ENCODE measurements at places on chromosomes 3 and 15. TPM values are rescaled to one million over a fixed set of nuclear protein-coding genes. Genes with fewer than 3 reads are reported as not detected.

SMCO1 gene
- total RNA-seq = not detected

- no peak for DNase-seq
- no peak overlapping the region for H3K4me3 ChIP-seq
- H3K36me3 ChIP-seq = no peaks in the 10 kb centered on the region
- H3K4me1 ChIP-seq = no peaks in the 10 kb centered on the region
- H3K27me3 ChIP-seq = no peaks in the 10 kb centered on the region
- no peak overlapping the region for H3K27ac ChIP-seq
Observed at GRCh38 chr15:67281714-67282113, 27.1 kb downstream of the IQCH start.

KLHL40 gene
- total RNA-seq = not detected

- DNase-seq = no peak
- peak overlapping the region; percentile 68 for H3K27ac ChIP-seq
- H3K27me3 ChIP-seq = no peaks in the 10 kb centered on the region
- H3K36me3 ChIP-seq = no peaks in the 10 kb centered on the region
- no peak overlapping the region for H3K4me3 ChIP-seq
Observed at GRCh38 chr3:21839592-21839991, 88.6 kb upstream of the ZNF385D start.

DNA sequence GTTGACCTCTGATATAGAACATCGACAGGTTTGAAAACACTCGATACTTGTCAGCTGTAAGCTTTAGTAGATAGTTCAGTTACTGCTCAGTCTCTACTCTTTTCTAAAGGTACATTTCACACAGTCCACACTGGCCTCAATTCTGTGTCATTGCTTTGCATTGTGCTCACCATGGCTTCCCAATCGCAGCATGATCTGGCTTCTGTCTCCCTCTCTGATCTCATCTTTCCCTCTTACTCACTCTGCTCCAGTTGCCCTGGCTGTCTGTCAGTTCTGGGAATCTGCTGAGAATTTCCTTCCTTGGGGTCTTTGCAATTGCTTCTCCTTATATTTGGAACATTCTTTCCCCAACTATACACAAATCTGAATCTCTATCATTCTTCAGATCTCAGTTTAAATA lies 80.6 kb downstream of the GTF2E1 start:
- H3K36me3 ChIP-seq = no peaks in the 10 kb centered on the region
- H3K4me3 ChIP-seq = no peak overlapping the region
- DNase-seq = no peak
- H3K27ac ChIP-seq = no peak overlapping the region
- no peaks in the 10 kb centered on the region for H3K4me1 ChIP-seq
- H3K27me3 ChIP-seq = no peaks in the 10 kb centered on the region

- no peaks in the 10 kb centered on the region for H3K36me3 ChIP-seq
- DNase-seq = peak; percentile 77
- peaks cover 56% of the 10 kb centered on the region for H3K4me1 ChIP-seq
- H3K27me3 ChIP-seq = no peaks in the 10 kb centered on the region
- H3K4me3 ChIP-seq = peak overlapping the region; percentile 12
Observed at GRCh38 chr3:12658593-12659058, 5.3 kb downstream of the RAF1 start.

DNA sequence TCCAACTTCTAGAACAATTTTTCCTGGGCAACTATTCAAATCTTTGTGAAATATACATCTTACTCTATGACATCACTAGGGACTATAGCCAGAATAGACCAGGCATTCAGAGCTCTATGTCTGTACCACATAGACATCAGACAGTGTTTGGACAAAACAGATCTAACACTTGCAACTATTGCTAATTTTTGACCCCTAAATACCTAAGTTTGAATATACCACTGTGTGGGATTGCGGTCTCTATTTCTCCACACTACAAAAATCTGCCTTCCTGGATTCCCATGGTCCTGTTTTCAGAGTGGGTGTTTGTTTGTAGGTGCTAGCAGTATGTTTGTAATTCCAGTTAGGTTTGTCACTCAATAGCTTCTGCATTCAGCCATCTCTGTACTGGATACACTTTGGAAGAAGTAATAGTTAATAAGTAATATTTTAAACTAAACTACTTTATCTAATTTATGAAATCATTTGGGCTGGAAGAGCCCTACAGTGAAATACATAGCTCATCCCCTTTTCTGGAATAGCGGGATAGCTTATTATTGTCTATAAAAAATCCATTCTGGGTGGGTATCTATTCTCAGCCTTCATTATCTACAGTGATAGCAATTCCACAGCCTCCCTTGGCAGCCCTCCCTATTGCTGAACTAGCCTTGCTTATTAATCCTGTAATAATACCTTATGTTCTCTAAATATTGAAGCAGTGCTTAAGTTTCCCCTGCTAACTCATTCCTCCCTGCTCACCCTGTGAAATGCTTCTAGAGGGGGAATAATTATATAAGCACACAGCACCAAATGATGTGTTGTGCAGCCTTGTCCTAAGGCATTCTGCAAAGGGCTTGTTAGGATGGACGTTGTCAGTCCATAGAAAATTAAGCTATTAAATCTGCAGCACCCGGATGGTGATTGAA lies 49.4 kb downstream of the RBMS3 start:
- no peaks in the 10 kb centered on the region for H3K27me3 ChIP-seq
- peak overlapping the region; percentile 84 for H3K27ac ChIP-seq
- no peaks in the 10 kb centered on the region for H3K36me3 ChIP-seq
- DNase-seq = no peak

LSG1 gene
- 40.9 TPM for total RNA-seq

- H3K27me3 ChIP-seq = no peaks in the 10 kb centered on the region
- no peak for DNase-seq
- no peaks in the 10 kb centered on the region for H3K36me3 ChIP-seq
- no peak overlapping the region for H3K27ac ChIP-seq
Observed at GRCh38 chr3:48004694-48005093, 11.5 kb downstream of the MAP4 start.

DNA sequence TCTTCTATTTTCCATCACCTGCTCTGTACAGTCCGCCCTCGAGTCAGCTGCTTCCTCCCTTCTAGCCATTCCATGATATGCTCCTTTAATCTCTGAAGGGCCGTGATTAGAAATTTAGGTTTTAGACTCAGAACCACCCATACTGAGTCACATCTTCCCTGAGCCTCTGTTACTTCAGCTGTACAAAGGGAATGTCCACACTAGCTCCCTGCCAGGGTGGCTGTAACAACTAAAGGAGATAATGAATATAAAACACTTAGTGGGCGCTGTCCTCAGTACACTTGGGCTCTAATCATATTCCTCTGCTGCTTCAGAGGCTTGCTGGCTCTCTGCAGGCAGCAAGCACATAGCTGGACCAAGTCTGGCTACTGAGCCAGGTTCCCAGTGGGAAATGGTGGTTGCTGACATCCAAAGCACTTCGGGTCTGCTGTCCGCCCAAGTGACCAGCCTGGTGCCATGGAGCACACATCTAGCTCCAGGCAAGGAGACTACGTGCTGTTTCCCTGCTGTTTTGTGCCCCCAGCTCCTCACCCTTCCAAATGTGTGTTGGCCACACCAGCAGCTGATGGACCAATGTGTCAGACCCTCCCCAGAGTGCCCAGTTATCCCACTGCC lies 901 bp upstream of the CHST14 start:
- H3K4me3 ChIP-seq = peak overlapping the region; percentile 81
- peaks cover 21% of the 10 kb centered on the region for H3K4me1 ChIP-seq
- peaks cover 8% of the 10 kb centered on the region for H3K36me3 ChIP-seq
- H3K27me3 ChIP-seq = no peaks in the 10 kb centered on the region
- peak overlapping the region; percentile 26 for H3K27ac ChIP-seq
- peak; percentile 90 for DNase-seq

- H3K4me1 ChIP-seq = peaks cover 14% of the 10 kb centered on the region
- no peak overlapping the region for H3K4me3 ChIP-seq
- no peak overlapping the region for H3K27ac ChIP-seq
- no peak for DNase-seq
- H3K36me3 ChIP-seq = no peaks in the 10 kb centered on the region
Observed at GRCh38 chr15:33116198-33116597, 78.3 kb downstream of the FMN1 start.

GRCh38 chr15:69408841-69409240 lies 5.3 kb upstream of the KIF23 start:
- H3K27ac ChIP-seq = no peak overlapping the region
- H3K27me3 ChIP-seq = no peaks in the 10 kb centered on the region
- H3K4me3 ChIP-seq = no peak overlapping the region
- no peaks in the 10 kb centered on the region for H3K36me3 ChIP-seq
- no peak for DNase-seq
- H3K4me1 ChIP-seq = peaks cover 21% of the 10 kb centered on the region

- peaks cover under 1% of the 10 kb centered on the region for H3K36me3 ChIP-seq
- H3K4me3 ChIP-seq = no peak overlapping the region
- H3K27me3 ChIP-seq = no peaks in the 10 kb centered on the region
- no peak overlapping the region for H3K27ac ChIP-seq
- DNase-seq = no peak
- peaks cover 36% of the 10 kb centered on the region for H3K4me1 ChIP-seq
Observed at GRCh38 chr15:41934843-41935242, 37.5 kb downstream of the EHD4 start.

DNA sequence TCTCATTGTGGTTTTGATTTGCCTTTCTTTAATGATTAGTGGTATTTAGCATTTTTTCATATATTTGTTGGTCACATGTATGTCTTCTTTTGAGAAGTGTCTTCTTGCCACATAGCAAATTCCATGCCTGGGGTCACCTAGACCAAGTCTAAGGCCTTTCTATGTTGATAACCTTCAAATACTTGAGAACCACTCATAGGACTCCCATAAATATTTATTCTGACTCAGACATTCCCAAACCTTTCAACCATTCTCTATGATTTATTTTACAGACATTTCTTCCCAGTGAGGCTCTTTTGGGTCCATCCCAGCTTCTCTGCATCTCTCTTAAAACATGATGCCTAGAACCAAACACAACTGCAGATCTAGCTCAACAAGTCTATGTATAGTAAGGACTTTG lies 69.2 kb downstream of the ATP8B4 start:
- DNase-seq = no peak
- peaks cover 41% of the 10 kb centered on the region for H3K4me1 ChIP-seq
- peak overlapping the region; percentile 49 for H3K27ac ChIP-seq
- no peaks in the 10 kb centered on the region for H3K36me3 ChIP-seq
- no peak overlapping the region for H3K4me3 ChIP-seq
- H3K27me3 ChIP-seq = no peaks in the 10 kb centered on the region

ANKRD63 gene
- total RNA-seq = not detected

APBA2 gene
- 8.8 TPM for total RNA-seq

PRSS50 gene
- total RNA-seq = not detected

GRCh38 chr3:182710557-182711157 lies 82.6 kb upstream of the ATP11B start:
- no peaks in the 10 kb centered on the region for H3K36me3 ChIP-seq
- H3K4me1 ChIP-seq = no peaks in the 10 kb centered on the region
- no peak overlapping the region for H3K27ac ChIP-seq
- H3K27me3 ChIP-seq = no peaks in the 10 kb centered on the region
- no peak for DNase-seq

GRCh38 chr3:129310111-129311011 lies 31.7 kb downstream of the HMCES start:
- no peak overlapping the region for H3K4me3 ChIP-seq
- H3K27ac ChIP-seq = no peak overlapping the region
- H3K4me1 ChIP-seq = peaks cover 17% of the 10 kb centered on the region
- no peaks in the 10 kb centered on the region for H3K27me3 ChIP-seq

GRCh38 chr15:62989366-62990055 lies 53.0 kb upstream of the TPM1 start:
- peaks cover 23% of the 10 kb centered on the region for H3K4me1 ChIP-seq
- no peaks in the 10 kb centered on the region for H3K36me3 ChIP-seq
- peak overlapping the region; percentile 34 for H3K4me3 ChIP-seq

GRCh38 chr3:170324962-170325361 lies 32.6 kb upstream of the SKIL start:
- DNase-seq = no peak
- no peaks in the 10 kb centered on the region for H3K36me3 ChIP-seq
- H3K4me1 ChIP-seq = peaks cover 7% of the 10 kb centered on the region

DNA sequence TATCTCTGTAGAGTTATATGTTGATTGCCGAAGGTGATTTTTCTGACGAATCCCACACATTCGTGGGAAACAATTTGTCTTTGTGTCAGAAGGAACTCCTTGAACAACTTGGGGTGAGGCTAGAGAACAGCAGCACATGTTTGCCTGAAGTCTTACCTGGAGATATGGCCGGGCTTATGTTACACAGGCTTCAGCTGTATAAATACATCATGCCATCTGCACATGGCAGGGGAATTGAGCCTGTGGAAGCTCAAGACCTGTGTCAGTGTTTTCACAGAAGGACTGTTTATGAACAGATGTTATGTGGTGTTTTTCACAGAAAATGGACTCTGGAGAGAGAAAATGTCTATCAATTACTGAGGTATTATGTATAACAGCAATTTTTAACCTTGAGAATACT lies 203.6 kb upstream of the MDFIC2 start:
- H3K27me3 ChIP-seq = peaks cover 25% of the 10 kb centered on the region
- H3K36me3 ChIP-seq = no peaks in the 10 kb centered on the region
- H3K27ac ChIP-seq = no peak overlapping the region
- H3K4me3 ChIP-seq = no peak overlapping the region
- DNase-seq = no peak

GRCh38 chr15:100002787-100003536 lies 269.7 kb upstream of the LYSMD4 start:
- H3K4me3 ChIP-seq = no peak overlapping the region
- no peaks in the 10 kb centered on the region for H3K36me3 ChIP-seq
- no peaks in the 10 kb centered on the region for H3K27me3 ChIP-seq

IL5RA gene
- total RNA-seq = not detected
